ENCODE measurements at places on chromosomes 6 and 20.

- DNase-seq = no peak
Measured at GRCh38 chr6:79783670-79784394, 152.7 kb downstream of the SH3BGRL2 start.

DNA sequence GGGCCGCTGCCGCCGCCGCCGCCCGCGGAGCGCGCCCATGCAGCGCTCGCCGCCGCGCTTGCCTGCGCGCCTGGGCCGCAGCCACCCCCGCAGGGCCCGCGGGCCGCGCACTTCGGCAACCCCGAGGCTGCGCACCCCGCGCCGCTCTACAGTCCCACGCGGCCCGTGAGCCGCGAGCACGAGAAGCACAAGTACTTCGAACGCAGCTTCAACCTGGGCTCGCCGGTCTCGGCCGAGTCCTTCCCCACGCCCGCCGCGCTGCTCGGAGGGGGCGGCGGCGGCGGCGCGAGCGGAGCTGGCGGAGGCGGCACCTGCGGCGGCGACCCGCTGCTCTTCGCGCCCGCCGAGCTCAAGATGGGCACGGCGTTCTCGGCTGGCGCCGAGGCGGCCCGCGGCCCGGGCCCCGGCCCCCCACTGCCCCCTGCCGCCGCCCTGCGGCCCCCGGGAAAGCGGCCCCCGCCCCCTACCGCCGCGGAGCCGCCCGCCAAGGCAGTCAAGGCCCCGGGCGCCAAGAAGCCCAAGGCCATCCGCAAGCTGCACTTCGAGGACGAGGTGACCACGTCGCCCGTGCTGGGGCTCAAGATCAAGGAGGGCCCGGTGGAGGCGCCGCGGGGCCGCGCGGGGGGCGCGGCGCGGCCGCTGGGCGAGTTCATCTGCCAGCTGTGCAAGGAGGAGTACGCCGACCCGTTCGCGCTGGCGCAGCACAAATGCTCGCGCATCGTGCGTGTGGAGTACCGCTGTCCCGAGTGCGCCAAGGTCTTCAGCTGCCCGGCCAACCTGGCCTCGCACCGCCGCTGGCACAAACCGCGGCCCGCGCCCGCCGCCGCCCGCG is 730 bp downstream of the INSM1 start:
- DNase-seq = no peak

GRCh38 chr20:32528905-32529670 is 56.0 kb downstream of the NOL4L start:
- no peak for DNase-seq

- DNase-seq = no peak
Measured at GRCh38 chr20:32056708-32057483, 4.9 kb downstream of the HCK start.

DNA sequence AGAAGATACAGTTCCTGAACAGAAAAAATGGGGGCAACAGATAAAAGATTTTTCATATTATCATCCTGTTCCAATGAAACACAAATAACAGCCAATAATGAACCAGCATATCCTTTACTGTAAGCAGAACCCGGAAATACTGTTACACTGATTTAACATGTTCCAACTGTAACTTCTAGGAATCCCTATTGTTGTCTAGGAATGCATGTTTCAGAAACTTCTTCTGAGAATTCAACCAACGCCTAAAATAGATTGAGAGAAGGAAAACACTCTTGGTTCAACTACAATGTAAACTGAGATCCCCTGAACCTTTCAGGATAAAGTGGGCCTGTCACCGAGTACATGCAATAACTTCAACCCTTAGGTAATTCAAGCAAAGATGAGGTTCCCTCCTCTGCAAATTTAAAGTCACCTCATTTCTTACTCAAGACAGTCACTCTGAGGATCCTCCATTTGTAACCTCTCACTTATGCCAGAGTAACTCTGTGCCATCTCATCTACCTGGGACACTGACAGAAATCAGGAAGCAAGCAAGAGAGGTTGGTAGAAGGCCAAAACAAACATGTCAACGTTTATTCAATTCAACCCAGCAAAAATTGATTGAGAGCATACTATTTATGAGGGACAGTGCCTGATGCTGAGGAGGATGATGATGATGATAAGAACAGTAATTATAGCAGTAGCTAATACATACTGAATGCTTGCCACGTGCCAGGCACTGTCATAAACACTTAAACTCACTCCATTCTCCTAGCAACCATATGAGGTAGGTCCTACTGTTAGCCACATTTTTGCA is 14.1 kb downstream of the UBE3D start:
- no peak for DNase-seq

DNA sequence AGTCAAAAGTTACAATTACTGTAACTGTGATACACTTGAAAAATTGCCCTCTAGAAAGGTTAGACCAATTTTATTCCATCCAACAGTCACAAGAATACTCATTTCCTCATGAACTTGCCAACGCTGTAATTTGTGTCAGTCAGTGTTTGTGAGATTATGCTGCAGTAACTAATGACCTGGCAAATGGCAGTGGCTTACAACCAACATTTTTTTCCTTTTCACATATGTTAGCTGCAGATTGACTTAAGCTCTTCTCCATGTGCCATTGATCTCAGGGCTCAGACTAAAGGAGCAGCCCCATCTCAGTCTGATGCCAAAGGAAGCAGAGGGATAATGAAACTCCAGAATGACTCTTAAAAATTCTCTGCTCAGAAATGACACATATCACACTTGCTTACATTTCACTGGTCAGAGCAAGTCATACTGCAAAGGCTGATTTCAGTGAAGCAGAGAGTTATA is 92.3 kb upstream of the ELOVL5 start:
- no peak for DNase-seq

- no peak for DNase-seq
Measured at GRCh38 chr6:16781348-16782169, 20.3 kb upstream of the ATXN1 start.

- no peak for DNase-seq
Measured at GRCh38 chr6:4931530-4932227, 72.2 kb downstream of the RPP40 start.

GRCh38 chr6:84546427-84546914 is 217.9 kb downstream of the TBX18 start:
- no peak for DNase-seq

- DNase-seq = no peak
Measured at GRCh38 chr6:29764422-29765196, 41.4 kb downstream of the HLA-F start.

- no peak for DNase-seq
Measured at GRCh38 chr6:130152908-130153510, 69.7 kb downstream of the SAMD3 start.

DNA sequence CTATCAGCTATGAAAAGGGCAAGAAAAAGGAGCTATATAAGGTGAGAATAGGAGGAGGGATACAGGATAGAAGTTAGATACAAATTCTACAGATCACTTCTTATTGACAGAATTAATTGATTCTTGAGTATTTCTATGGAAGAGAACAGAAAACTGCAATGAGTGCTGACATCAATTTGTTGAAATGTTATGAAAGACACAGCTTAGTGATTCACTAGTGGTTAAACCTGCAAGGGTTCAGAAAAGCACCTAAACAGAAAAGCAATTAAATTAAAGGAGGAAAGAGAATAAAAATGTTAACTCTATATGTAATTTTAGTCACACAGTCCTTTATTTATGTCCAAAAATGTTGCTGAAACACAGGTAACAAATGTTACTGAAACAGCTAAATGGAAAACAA is 254.4 kb upstream of the RUNX2 start:
- DNase-seq = no peak

- no peak for DNase-seq
Measured at GRCh38 chr20:53569005-53569404, 24.6 kb downstream of the ZNF217 start.

All from HL-60 (cell line).